PC-3 (cell line): ENCODE measurements at places on chromosomes 4 and X.

DNA sequence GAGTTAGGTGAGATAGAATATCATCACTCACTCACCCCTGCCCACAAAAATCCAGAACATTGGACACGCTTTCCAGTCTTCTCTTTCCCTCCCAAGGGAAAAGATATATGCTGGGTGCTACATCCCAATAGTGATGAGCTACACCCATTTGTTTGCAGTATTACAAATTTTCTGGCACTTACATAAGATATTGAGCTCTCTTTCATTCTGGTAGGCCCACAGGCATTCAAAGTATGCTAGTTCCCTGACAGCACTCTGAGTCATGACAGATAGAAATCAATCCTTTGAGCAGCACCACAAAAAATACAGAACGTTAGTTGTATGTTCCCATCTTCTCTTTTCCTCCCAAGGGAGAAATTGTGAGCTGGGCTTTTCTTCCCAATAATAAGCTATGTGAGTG is 477.6 kb upstream of the GRID2 start:
- DNase-seq: peak; percentile 92

- peak; percentile 84 for DNase-seq
Measured at GRCh38 chrX:10450229-10450958, 170.0 kb downstream of the MID1 start.

DNA sequence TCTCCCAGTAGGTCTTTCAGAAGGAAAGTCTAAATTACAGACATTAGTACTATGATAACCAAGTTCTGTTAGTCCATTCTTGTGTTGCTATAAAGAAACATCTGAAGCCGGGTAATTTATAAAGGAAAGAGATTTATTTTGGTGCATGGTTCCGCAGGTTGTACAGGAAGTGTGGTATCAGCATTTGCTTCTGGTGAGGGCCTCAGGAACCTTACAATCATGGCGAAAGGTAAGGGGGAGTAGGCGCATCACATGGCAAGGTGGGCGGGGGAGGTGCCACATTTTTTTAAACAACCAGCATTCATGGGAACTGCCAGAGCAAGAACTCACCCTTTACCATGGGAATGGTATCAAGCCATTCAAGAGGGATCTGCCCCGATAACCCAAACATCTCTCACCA is 26.2 kb upstream of the USP46 start:
- no peak for DNase-seq

DNA sequence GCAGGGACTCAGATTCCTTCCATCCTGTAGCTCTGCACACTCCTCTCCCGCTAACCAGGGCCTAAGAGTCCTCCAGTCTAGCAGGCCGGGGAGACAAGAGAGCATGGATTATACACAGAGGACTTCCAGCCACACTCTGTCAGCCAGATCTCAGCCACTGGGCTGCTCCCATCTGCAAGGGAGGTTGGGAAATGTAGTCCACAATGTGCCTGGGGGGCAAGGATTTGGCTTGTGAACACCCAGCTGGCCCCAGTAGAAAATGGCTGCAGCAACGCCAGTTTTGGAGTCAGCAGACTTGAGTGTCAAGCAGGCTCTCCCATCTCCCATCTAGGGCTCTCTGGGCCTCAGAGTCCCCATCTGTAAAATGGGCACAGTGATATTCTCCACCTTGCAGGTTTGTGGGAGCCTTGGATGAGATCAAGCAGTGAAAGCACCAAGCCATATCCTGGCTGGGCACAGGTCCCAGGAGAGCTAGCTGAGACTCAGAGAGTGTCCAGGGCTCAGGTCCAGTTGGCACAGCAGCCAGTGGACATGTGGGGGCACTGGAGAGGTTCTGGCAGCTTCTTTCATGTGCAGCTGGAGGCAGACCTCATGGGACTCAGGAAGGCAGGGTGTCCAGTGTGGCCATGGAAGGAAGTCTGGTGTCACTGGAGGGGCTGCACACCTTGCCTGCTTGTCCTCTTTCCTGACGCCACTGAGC is 14.6 kb downstream of the PSAPL1 start:
- DNase-seq: no peak

- peak; percentile 92 for DNase-seq
Measured at GRCh38 chr4:74308215-74308614, at the start of gene EPGN. EPGN (plus strand) TSS chr4:74308470; CDS start chr4:74308534, 64 bp downstream.

DNA sequence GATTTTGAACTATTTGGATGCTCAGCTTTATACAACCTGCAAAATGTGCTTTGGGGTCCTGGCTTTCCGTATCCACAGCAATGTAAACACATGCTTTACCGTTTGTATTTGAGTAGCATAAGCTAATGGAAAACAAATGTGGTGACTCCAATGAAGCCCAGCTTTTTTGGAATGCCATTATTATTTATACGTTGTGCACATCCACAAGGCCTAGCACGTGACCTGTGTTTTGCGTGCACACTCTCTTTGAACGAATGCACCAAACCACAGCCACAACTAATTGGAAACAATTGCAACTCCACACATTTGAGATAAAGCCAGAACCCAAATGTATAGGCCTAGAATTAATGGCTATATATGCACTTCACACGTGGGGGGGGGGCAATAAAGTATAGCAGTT is 189.5 kb upstream of the GPC4 start:
- DNase-seq: no peak

DNA sequence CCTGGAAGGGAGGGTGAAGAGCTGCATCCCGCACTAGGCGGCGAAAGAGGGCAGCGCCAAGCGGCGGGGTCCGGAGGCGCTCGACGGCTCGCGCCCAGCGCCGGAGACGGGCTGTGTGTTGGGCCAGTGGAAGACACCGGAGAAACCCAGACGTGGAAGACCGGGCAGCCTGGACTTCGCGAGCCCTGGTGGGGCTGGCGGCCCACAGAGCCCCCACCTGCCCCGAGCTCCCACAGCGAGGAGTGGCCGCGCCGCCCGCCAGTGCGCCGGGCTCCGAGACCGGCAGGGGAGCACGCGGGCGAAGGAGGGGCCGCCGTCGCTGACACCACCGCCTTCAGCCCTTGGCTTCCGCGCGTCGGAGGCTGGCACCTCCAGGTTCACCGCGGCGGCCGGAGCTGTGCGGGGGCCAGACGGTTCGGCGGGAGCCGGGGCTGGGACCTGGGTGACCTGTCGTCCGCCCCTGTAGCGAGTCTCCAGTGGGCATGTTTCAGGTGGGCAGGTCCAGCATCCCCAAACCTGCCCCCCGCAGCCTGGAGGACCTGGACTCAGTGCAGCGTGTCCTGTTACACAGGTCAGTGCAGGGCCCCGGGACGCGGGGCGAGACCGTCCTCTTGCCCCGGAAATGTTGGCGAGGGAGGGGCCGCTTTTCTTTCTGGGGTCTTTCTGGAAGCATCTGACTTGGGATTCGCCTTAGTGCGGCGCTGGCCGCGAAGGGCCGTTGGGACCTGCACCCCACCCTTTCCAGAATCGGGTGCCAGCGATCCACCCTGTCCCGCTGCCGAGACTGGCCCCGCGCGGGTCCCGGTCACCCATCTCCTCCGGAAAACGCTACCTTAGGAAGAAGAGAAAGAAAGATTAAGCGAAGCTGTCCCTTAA is 9.6 kb upstream of the INTU start:
- DNase-seq: no peak

DNA sequence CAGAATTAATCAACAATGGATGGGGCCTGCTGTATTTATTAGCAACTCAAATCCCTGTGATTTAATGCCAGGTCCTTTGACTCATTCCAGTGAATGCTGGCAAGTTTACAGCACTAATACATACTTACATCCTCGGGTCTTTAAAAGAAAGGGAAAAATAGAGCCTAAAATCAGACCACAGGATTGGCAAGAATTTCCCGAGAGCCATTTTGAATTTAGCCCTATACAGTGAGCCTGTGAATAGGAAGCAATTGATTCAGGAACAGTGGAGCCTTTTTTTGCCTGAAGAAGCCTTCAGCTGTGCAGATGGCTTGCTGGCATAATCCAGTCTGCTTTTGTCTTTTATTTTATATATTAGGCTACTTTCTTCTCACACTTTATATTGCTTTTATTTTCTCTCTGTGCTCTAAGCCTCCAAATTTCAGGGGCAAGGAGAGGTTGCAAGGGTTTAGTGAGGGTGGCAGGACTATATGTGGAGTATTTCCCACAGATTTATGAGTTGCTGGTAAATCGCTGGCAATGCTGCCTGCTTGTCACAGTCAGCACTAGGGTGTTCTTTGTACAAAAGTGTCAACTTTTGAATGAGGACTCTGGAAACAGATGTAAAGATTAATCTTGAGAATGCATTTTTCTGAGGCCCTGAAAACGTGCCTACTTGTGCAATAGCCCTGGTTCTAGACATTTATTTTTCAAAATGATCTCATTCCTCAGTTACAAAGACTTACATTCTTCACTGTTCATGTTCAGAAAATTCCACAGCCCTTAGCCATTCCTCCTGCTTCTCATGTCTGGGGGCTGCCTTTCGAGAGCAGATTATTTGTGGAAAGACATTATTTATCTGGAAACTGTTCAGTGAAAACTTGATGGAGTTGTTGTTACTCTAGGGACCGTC is 303.5 kb downstream of the SPRY1 start:
- DNase-seq: peak; percentile 59

DNA sequence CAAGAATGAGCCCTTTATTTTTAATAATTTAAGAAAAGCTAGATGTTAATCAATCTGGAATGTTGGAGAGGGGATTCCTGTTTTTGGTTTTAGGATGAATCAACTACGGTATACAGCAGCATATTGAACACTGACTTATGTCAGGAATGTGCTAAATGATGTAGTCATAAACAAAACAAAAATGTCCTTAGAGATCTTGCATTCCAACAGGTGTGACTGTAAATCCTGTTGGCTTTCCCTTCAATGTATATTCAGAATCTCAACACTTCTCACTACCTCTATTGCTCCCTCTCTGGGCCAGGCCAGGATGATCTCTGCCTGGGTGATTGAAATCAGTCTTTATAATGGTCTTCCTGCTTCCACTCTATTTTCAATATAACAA is 37.8 kb upstream of the BDH2 start:
- DNase-seq: peak; percentile 80

- DNase-seq: no peak
Measured at GRCh38 chr4:162705130-162705803, 461.4 kb downstream of the NAF1 start.

DNA sequence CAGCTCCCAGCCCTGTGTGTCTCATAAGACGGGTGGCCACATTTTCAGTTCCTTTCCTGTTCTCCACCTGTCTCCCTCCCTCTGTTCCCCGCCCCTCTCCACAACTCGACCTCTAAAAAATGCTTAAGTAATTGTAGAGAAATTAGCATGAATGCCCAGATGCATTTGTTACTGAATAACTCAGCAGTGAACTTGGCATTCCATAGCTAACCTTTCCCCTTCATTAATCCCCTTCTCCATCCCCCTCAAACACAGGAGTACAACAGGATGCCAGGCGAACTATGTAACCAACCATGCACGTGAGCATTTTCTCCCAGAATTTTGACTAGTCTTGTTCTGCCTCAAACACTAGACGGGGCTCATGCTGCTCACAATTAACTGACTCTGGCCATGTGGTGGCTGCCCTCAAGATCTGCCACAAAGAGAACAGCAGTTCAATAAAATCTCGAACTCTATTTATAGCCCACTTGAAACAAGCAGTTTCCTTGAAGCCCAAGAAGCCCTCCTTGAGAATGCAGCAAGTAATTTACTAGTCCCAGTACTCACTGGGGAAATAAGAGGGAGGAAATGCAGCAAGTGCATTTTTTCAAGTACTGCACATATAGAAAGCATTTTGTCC is 351.2 kb downstream of the ARHGAP24 start:
- DNase-seq: peak; percentile 26

GRCh38 chrX:141279476-141279875 is 37.2 kb upstream of the SPANXC start:
- no peak for DNase-seq

DNA sequence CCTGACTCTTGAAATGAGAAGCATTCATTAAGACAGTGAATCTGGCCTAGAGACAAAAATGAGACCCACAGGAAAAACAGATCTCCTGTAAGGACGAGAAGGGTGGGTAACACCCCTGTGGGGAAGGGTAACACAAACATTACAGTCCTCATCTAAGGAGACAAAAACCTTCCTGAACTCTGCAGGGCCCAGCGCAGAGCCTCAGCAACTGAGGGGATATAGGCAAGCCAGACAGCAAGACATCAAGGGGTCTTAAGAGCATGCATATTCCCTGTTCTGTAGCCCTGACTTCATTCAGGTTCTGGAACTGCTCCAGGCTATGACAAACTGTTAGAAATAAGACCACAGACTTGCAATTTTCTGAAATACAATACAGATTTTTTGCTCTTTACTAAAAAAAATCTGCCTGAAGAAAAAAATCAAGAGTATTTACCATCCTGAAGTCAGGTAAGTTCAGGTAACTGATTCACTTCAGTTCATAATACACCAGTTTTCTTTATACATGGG is 15.5 kb downstream of the COX18 start:
- no peak for DNase-seq

DNA sequence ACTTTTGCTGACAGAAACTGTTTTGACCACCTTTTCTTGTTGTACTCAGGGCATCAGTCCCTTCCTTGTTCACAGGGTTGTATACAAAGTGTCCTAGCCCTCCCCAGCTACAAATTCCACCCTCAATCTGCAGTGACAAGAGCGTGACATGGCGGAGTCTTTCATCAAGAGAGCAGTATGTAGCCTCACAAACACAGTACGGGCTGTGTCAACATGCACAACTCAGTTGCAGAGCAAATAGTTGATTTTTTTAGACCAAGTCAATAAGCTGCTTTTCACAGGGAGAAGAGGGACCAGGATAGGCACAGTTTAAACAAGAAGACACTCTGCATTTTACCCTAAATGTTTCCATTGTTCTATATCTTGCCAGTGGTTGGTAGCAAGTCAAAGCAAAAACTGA is 8.6 kb upstream of the HS6ST2 start:
- no peak for DNase-seq

- no peak for DNase-seq
Measured at GRCh38 chr4:104592183-104592582, 97.5 kb upstream of the CXXC4 start.

- DNase-seq: no peak
Measured at GRCh38 chr4:26015133-26015651, 101.2 kb downstream of the SMIM20 start.

DNA sequence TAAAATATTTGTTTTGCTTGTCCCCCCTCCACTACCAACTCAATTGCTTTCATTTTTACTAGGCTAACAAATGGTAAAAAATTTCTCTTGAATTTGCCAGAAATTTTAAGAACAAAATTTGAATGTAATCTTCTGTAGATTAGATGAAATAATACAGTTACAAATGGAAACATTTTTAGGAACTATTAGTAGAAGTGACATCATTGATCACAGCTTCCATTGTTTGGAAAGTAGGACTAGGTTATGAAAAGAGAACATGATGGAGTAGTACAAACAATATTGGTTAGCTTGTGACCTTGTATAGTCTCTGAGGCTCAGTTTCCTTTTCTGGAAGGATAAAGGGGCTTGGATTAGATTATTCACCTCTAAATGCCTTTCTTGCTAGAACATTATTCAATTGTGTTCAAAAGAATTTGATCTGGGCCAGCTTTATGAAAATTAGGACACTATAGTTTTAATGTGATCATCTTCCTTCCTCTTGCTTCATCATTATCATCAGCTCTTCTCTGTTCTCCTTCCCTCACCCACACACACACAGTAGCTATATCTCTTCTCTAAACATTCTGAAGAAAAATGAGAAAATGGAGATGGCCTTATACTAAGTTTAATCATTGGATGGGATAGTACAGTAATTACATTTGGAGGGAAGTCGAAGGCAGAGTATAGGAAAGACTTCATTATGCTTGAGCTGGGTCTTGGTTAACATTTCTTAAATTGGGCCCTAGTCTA is 9.9 kb downstream of the MTMR1 start:
- no peak for DNase-seq
